ENCODE measurements at places on chromosomes 6 and 20.

GRCh38 chr6:108737594-108738546 is 110.4 kb upstream of the ARMC2 start:
- no peak for DNase-seq

DNA sequence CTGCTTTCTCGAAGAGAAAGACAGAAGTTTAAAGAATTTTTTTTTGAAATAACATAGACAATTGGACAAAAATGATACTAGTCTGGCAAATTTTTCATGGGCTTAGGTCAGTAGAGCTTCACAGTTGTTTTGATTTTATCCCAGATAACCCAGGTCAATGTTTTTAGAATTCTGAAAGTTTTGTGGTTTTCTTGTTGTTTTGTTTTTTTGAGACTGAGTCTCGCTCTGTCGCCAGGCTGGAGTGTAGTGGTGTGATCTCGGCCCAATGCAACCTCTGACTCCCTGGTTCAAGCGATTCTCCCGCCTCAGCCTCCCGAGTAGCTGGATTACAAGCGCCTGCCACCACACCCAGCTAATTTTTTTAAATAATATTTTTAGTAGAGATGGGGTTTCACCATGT is 22.8 kb downstream of the KIF13A start:
- no peak for DNase-seq

DNA sequence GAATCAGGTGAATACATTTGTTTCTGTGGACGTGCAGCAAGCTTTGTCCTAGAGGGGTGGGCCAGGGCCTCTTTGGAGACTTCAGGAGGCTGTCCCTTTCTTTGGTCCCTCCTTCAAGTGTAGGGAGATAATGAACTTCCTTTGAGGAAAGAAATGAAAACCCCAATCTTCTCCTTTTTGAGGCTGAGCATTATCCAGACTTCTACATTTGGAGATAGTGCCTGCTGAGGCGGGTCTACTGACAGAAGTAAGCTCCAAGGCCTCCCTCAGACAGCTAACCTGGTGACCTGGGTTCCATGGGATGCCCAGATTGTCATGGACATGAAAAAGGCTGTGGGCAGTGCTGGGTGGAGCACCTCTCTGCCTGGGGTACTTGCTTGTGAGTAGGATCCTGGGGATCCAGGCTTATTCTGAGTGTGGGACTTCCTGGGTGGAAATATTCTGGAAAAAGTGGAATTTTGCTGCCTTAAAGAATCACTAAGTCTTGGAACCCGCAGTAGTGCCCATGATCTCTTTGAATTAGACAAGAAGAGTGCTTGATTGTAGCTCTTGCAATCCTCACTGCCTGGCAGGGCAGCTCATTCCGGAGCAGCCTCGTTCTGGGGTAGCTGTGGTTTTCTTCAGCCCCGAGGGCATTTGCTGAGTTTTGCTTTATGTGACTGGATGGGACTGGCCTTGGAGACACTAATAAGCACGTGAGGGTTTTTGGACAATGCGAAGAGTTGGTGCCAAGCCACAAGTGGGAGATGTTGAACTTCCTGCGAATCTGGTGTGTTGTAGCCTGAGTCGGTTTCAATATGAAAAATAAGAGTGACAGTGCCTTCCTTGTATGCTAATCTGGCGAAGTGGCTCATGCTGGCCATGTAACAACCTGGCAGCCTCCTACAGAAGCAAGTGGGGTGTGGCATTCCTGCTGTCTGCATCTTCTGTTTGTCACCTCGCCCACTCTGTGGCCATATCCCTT is 28.1 kb downstream of the SNRNP48 start:
- DNase-seq = no peak

GRCh38 chr6:118382126-118382525 is 166.0 kb upstream of the PLN start:
- no peak for DNase-seq

DNA sequence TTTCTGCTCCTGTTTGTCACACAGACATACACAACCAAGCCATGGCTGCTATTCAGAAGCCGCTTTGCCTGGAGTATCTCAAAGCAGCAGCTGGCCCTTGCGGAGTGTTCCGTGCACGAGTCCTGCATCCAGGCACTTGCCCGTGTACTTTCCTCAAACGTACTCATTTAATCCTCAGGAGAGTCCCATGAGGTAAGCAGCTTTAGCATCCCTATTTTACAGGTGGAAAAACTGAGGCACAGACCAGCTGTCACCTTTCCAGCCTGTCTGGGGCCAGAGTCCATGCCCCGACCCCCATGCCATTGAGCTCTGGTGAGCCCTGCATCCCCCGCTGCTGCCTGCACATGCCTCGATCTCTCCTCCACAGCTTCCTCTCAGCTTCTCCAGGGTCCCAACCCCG is 130.0 kb downstream of the ERMARD start:
- no peak for DNase-seq

- no peak for DNase-seq
These were observed 180.3 kb downstream of the THBS2 start for GRCh38 chr6:169073311-169073710.

GRCh38 chr6:101741474-101742171 is 348.1 kb downstream of the GRIK2 start:
- DNase-seq = peak; percentile 21

DNA sequence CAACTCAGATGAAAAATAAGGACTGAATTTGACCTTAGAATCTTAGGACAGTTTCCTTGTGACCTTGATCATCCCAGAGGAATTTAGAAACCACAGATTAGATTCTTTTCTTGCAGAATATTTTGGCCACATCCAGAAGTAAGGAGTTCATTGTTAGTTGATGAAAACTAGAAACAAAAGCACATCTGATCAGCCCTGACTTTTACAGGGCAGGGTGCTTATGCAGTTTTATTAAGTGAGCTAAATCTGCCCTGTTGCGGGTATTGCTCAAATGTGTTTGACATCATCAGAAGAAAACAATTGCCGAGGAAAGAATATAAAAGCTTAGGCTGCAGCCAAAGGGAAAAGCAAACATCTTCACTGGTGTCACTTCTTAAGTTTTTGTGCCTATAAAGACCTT is 100.8 kb downstream of the MTFR2 start:
- DNase-seq = no peak

- DNase-seq = no peak
These were observed 756.1 kb upstream of the EPHA7 start for GRCh38 chr6:94175465-94175864.

DNA sequence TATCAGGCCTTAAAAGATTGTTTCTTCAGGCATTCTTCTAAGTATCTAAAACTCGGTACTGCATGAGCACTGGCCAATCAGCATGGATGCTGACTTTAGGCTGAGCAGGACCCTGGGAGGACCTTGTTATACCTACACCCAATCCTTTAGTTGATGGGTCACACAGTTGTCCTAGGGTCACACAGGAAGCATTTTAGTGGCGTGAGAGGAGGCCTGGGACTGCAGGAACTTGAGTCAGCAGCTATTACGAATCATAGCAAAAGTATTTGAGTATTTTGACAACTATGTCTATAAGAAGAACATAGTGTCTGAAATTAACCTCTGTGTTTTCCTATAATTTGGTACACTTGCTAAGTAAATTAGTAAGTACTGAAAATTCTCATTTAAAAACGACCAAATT is 741.4 kb downstream of the HACE1 start:
- DNase-seq = no peak

GRCh38 chr20:40323361-40323794 is 365.7 kb downstream of the MAFB start:
- no peak for DNase-seq

- DNase-seq = no peak
These were observed 2.9 kb upstream of the AKAP7 start for GRCh38 chr6:131132360-131132759.

DNA sequence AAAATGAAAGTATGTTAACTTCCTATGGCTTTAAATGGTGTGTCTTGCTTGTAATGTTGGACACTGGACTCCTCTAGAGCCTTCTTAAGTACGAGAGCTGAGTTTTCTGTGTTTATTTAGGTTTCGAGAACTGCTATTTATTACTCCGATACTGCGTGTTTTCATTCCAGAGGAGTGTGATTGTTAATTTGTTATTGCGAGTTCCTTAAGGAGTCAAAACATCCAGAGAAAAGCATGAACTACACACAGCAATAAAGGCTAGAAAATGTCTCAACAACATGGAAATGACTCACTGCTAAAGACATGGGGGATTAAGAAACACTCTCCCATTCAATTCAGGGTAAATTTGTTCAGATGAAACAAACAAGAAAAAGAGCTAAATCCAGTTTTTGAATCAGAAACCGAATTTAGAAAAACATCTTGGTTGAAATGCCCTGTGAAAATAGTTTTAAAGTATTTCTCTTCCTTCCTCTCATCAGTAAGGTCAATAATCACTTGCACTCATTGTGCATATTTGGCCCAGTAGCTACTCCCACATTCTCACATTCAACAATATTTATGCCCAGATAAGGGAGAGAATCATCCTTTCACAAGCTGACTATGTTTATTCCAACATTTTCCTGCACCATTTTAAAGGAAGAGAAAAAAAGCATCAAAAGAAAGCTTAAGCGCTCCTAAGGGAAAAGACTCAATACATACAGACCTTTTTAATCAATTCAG is 36.0 kb downstream of the ATXN1 start:
- no peak for DNase-seq

GRCh38 chr20:43870484-43870883 is 44.2 kb upstream of the TOX2 start:
- DNase-seq = no peak

GRCh38 chr6:111173341-111173740 is 86.0 kb downstream of the SLC16A10 start:
- no peak for DNase-seq

DNA sequence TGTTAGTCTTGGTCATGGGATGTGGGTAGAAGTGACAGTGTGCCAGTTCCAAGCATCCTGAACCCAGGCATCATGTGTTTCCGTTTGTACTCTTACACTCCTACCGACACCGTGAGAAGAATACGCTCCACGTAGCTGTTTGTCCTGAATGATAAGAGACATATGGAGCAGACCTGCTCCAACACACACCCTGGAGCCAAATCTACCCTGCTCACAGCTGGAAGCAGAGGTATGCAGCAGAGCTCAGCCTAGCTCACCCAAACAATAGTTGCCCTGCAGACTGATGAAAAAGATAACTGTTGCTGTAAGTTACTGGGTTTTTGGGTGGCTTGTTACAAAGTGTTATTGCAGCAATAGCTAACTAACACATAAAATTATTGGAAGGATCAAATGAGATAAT is 14.3 kb upstream of the PDSS2 start:
- no peak for DNase-seq

- no peak for DNase-seq
These were observed 320.2 kb upstream of the JARID2 start for GRCh38 chr6:14925699-14926026.

- DNase-seq = no peak
These were observed 78.4 kb downstream of the GMPR start for GRCh38 chr6:16316741-16317251.

GRCh38 chr6:27375613-27376079 is 12.9 kb upstream of the ZNF391 start:
- DNase-seq = no peak

- DNase-seq = no peak
These were observed 441.4 kb downstream of the COL12A1 start for GRCh38 chr6:74764486-74764885.

DNA sequence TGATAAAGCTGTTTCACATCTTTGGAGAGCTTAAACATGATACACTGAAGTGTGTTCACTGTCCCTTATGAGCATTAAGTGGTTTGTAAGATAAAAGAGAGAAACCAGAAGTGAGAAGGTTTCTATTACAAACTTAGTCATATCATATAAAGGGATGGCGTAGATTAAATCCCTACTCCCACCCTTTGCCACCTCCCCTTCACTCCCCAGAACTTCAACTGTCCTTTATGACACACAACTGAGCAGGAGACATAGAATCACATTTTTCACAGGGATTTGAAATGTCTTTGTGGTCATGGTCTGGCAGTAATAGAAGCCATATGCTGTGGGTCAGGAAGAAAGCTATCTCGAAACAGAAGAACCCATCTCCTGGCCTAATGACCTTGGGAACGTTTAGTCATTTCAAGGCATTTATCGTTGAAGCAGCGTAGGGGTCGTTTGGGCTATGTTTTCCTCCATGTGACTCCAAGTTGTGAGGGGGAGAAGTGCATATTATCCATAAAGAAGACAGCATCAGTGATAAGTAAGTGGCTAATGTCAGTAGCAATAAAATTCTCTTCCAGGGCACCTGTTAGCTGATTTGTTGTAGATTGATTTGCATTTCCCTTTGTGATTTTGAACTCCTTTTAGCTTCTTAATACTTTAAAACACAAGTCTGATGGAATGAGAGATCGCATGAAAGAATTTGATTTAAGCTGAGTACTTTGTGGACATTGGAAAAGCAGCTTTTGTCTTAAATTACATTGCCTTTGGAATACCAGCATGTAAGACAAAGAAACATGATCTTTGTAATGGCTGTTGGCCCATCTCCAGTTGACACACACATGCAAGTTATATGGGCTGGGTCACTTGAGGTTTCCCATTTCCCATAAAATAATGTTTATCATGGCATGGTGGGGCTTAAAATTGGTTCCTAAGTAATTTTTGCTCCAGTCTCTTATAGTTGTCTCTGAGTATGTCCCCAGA is 501.5 kb upstream of the FLRT3 start:
- no peak for DNase-seq

- DNase-seq = no peak
These were observed at the start of gene HMGCLL1 for GRCh38 chr6:55578537-55579363. HMGCLL1 (minus strand) TSS chr6:55579192; CDS start chr6:55579055, 137 bp downstream.

- DNase-seq = no peak
These were observed 2.6 kb downstream of the SIRPG start for GRCh38 chr20:1654996-1655395.

DNA sequence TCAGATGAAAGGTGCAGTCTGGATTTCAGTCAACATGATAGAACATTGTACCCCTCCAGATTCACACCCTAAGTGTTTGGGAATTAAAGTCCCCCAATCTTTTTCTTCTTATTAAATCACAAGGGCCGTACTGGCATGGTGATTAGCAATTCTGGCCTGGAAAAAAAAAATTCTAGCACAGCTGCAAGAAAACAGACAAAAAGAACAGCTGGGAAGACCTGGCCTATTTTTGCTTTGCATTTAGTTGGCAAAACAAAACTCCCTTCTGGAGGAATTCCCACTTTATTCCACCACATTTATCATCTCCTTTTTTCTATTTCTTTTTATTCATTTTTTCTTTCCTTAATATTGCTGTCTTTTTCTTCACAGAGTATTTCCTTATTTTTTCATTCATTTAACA is 39.8 kb upstream of the AKAP12 start:
- DNase-seq = no peak

DNA sequence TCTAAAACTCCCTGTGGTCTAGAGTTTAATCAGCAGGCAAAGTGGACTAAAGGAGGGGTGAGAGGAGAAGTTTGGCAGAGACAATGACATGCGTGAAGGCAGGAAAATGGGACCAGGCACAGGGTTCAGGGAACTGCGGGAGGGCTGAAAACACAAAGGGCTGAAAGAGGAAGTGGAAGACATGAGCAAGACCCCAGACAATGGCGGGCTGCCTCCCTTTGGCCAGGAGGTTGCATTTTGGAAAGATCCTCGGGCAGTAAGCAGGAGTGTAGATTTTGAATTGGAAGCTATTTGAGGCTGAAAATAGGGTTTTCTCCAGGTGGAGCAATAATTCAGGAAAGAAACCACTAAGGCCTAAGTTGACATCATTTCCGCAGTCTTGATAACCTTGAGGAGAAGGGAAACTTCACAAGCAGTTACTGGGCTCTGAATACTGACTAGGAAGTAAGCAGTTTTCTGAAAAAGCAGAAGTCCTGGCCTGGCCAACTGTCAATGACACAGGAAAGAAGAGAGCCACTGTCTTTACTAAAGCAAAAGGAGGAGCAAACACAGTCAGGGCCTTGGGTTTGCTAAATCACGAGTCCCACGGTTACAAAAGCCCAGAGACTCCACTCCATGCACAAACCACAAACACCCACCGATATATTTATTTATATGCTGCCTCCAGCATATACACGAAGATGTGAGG is 3.4 kb downstream of the LY86 start:
- DNase-seq = no peak

Data from NCI-H2081 treated with DMSO at 0.1 percent for 48 hours (cell line).